ENCODE measurements at places on chromosomes 1 and 21.

DNA sequence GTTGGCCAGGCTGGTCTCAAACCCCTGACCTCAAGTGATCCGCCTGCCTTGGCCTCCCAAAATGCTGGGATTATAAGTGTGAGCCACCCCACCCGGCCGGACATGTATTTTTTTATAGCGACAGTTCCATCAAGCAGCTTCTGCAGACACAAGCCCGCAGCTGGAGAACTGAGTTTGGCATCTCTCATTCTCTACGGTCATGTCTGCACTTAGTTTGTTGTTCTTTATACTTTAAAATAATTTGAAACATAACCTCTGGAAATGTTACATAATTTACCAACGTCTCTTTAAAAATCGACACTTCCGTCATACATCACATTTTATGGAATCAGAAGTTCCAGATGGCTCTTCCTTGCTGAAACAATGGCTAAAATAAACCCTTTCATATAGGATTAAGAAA lies 183.6 kb downstream of the DYRK1A start:
- no peak for DNase-seq

- no peak for DNase-seq
Measured at GRCh38 chr1:55877437-55878232, 662.5 kb upstream of the USP24 start.

GRCh38 chr1:43531906-43532584 lies 1.4 kb downstream of the PTPRF start:
- DNase-seq = no peak

- DNase-seq = no peak
Measured at GRCh38 chr1:238674316-238674715, 712.1 kb upstream of the CHRM3 start.

DNA sequence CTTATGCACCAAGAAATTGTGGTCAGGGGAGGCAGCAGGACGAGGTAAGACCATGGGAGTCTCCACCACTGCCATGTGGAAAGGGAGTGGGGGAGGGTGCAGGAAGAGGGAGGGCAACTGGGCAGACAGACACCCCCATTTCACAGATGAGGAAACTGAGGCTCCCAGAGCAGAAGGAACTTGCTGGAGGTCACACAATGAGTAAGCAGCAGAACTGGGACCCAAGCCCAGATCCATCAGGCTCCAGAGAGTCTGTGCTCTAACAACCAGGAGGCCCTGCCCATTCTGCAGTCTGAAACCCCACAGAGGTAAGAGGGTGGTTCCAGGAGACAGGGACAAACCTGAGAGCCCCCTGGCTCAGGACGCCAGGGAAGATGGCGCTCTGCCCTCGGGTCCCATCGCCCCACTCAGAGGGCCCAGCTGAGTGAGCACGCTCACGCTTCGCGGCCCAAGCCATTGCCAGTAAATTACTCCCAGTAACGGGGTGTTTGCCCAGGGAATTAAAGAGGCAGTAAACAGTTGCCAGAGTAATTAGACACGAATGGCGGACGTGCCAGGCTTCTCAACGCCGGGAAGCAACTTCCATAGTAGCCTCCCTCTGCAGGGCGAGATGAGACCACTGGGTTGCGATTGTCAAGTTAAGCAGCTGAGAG lies 59.2 kb downstream of the MATN1 start:
- no peak for DNase-seq

GRCh38 chr1:212004895-212005608 lies 30.3 kb downstream of the INTS7 start:
- no peak for DNase-seq

DNA sequence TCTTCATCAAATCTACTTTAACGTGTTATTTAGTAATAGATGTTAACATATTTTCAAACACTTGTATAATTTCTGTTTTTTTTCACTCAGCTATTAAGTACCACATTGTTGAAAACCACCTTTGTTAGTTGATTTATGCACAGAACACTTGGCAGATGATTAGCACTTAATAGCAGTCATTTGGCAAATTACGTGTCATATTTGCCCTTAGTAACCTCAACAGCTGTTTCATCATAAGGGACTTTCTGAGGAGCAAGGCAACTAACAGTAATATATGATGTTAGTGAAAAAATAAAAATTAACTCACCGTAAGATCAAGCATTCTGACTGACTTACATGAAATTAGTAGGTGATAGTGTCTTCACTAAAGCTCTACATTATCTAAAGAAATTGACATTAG lies 186.4 kb downstream of the HMCN1 start:
- no peak for DNase-seq

- no peak for DNase-seq
Measured at GRCh38 chr1:107183011-107183410, 42.2 kb downstream of the NTNG1 start.

DNA sequence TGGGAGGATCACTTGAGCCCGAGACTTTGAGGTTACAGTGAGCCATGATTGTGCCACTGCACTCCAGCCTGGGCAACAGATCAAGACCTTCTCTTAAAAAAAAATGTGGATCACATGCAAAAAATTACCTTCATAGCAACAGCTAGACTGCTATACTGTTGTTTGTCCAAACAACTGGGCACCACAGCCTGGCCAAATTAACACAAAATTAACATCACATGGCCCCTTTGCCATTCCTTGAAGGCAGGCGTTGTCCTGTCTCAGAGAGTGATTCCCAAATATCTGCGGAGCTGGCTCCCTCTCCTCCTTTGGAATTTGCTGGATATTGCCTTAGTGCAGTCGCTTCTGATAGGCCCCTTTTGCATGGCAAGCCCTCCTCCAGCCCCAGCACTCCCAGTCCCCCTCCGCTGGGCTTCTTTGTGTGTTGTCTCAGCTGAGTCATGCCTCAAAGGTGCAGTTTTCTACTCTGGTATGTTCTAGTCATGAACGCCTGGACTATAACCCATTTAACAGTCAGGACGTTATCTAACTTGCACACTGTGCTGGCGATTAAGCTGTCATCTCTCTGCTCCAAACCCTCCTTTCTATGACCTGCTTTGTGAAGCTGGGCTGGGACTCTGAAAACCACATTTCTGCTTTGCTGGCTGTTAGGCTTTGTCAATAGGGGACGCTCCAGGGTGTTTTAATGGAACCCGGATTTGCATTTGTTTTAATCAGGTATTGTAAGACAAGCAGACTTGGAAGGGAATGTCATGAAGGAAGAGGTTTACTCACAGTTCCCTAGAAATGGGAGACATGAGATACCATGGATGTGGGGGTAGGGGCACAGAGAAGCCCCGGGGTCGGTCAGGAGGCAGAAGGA lies 20.1 kb upstream of the HPCAL4 start:
- no peak for DNase-seq

GRCh38 chr1:241531195-241532161 lies 700 bp upstream of the KMO start:
- peak; percentile 82 for DNase-seq

- no peak for DNase-seq
Measured at GRCh38 chr21:26199456-26199855, 28.9 kb upstream of the APP start.

GRCh38 chr1:70581661-70582060 lies 170.6 kb downstream of the CTH start:
- no peak for DNase-seq

- DNase-seq = no peak
Measured at GRCh38 chr1:30908696-30909364, at the start of gene SDC3. Gene SDC3, minus strand, starts transcription at chr1:30908758. Its CDS starts 172 bp downstream, at chr1:30908586.

DNA sequence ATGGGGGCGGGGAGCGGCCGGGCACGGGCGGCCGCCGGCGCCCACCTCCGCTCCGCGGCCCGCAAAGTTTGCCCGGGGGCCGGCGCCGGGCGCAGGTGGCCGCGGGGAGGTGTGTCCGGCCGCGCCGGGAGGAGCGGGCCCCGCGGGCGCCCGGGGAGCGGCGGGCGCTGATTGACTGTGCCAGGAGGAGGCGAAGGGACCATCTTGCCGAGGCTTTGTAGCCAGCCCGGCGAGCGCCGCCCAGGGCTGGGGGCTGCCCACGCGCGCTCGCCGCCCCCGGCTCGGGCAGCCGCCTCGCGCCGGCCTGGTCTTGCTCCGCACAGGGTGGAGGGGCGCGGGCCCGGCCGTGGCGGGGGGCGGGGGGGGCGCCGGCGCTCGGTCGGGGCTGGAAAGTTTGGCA lies 432 bp downstream of the EPHB2 start:
- DNase-seq = no peak

DNA sequence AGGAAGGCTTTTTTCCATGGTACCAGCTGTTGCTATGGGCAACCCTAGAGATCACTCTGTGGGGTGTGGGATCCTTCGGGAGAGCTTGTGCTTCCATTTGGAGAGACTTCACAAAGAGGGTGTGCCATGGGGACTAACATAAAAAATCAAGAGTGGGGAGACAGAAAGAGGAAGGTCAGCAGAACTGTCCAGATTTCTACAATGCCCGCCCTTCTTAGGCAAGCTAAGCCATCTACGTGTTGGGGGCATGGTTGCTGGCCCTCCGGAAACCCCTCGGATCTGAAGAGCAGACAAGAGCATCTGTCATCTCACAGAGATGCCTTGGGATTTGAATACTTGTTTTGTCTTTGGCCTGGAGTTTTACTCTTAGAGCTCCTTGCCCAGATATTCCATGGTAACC lies 83.9 kb upstream of the ZNF648 start:
- no peak for DNase-seq

- no peak for DNase-seq
Measured at GRCh38 chr1:53644909-53645689, 93.9 kb downstream of the GLIS1 start.

DNA sequence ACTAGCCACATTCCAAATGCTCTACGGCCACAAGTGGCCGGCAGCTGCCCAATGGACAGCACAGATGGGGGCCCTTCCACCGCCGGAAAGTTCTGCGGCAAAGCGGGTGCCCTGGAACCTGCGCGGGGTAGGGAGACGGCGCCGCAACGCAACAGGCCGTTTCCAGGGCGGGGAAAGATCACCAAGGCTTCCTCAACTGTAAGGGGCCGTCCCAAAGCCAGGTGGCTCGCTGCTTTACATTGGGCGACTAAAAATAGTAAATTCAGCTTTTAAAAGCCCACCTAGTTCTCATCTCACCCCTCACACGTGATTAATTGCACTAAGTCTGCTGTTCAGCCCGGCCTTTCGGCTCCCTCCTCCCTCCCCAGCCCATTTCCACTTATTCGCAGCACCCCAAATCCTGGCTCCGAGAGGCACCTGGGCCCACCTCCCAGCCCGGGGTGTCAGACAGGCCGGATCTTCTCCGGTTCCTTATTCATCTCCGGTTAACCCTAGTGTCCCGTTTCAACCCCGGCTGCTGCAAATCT lies 643 bp downstream of the CFAP298 start:
- DNase-seq = no peak

GRCh38 chr1:47113178-47113577 lies 24.1 kb upstream of the CYP4A22 start:
- DNase-seq = no peak

- DNase-seq = no peak
Measured at GRCh38 chr1:246448373-246448772, 58.7 kb downstream of the SMYD3 start.

GRCh38 chr1:69567652-69568420 lies at the start of gene LRRC7:
Gene LRRC7, plus strand, starts transcription at chr1:69567922. Its CDS starts 718 bp downstream, at chr1:69568640.
- peak; percentile 0 for DNase-seq

GRCh38 chr1:16326833-16327404 lies 25.4 kb downstream of the FBXO42 start:
- DNase-seq = no peak

- no peak for DNase-seq
Measured at GRCh38 chr1:223659711-223660110, 5.8 kb downstream of the CAPN8 start.

DNA sequence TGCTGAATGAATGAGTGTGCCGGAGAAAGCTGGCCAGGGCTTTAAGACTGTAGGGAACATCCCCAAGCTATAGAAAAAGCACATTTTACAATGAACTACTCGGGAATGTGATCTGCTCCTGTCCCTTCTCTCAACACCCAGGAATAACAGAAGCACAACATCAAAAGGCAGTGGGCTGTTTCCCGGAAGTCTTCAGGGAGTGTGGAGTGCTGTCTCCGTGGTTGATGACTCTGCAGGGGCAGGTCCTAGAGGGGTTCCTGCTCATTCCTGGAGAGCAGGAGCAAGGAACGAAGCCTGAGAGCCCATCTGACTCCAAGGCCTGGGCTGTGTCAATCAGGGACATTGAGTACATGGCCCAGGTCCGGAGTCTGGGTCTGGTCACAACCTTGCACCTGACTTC lies 4.9 kb upstream of the IL22RA1 start:
- DNase-seq = no peak

DNA sequence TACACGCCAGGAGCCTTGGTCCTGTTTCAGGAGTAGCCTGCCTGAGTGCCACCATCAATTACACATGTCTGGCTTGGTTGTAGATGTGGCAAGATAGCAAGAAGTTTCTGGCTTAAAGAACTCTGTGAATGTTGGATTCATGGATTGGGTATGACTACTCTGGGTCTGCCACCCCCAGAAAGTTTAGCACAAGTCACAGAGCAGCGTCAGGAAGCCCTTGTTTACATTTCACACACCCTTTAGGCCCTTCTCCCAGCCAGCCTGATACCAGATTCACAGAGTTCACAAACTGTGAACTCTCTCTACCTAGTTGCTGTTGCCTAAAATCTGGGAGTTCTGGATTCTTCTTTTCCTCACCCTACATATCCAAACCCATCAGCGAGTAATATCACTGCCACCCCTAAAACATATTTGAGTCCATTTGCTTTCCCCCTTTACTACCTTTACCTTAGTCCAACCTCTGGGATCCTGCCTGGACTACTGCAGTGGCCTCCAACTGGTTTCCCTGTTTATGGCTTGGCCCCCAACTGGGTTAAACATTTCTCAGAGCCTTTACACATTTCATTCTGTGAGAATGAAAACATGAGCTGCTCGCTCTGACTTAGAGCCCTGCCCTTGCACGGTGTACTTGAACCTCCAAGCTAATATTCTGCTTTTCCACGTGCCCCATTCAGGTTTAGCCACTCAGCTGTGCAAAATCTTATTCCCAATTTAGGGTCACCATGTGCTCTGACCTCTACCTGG lies 4.1 kb upstream of the CCDC24 start:
- DNase-seq = no peak

GRCh38 chr21:45252448-45252925 lies 35.2 kb downstream of the POFUT2 start:
- DNase-seq = no peak

GRCh38 chr1:45442272-45442671 lies 48.7 kb downstream of the TESK2 start:
- no peak for DNase-seq
